ENCODE measurements at places on chromosomes 16 and 17.
A peak's percentile ranks its signal among the peaks of the same experiment; 100 is the strongest.

- no peak for DNase-seq
These were observed 8.2 kb downstream of the FAM117A start for GRCh38 chr17:49755663-49756283.

DNA sequence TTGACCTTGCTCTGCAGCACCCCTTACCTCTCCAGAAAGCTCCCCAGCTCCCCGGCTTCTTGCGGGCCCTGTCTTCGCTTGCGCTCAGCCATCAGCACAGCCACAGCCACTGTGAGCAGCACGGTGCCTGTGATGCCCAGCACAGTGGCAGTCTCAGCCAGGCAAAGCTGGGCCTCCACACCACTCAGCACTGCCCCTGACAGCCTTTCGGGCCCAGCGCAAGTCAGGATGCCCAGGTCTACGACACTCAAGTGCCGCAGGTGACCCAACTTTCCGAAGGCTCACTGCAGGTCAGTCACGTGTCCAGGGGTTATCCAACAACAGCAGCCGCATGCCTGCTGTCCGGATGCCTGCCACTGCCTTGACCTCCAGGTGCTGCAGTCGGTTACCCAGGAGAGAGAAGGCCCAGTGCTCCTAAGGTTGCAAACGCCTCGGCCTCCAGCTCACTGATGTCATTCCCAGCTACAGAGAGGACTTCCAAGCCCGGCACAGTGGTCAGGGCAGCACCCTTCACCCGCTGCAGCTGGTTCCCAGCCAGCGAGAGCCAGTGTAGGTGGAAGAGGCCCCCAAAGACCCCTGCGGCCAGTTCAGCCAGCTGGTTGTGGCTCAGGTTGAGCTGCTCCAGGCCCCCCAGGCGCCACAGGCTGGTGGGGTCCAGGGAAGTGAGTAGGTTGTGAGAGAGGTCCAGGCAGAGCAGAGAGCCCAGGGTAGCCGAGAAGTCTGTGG is 8.9 kb upstream of the TMEM101 start:
- no peak for DNase-seq

GRCh38 chr16:1188432-1189189 is 35.7 kb downstream of the CACNA1H start:
- peak; percentile 64 for DNase-seq

GRCh38 chr17:82831818-82832200 is 8.0 kb downstream of the ZNF750 start:
- DNase-seq: no peak

- DNase-seq: no peak
These were observed 219.3 kb downstream of the SPECC1 start for GRCh38 chr17:20228410-20228809.

DNA sequence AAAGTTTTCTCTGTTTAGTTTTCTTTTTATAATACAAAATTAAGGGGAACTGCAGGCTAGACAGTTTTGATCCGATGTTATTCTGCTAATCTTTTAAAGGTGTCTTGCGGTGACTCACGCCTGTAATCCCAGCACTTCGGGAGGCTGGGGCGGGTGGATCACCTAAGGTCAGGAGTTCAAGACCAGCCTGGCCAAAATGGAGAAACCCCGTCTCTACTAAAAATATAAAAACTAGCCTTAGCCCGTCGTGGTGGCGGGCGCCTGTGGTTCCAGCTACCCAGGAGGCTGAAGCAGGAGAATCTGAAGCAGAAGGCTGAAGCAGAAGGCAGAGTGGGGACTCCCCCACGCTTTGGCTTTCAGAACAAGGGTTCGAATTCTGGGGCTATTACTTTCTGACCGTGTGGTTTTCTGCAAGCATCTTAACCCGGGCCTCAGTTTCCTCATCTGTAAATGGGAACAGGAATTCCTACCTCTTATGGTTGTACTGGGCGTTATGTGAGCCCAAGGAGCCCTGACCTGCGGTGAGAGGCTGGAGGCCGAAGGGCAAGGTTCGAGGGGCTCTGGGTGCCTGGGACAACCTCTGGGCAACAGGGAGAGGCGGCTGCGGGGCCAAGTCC is 1.2 kb upstream of the KATNB1 start:
- no peak for DNase-seq

DNA sequence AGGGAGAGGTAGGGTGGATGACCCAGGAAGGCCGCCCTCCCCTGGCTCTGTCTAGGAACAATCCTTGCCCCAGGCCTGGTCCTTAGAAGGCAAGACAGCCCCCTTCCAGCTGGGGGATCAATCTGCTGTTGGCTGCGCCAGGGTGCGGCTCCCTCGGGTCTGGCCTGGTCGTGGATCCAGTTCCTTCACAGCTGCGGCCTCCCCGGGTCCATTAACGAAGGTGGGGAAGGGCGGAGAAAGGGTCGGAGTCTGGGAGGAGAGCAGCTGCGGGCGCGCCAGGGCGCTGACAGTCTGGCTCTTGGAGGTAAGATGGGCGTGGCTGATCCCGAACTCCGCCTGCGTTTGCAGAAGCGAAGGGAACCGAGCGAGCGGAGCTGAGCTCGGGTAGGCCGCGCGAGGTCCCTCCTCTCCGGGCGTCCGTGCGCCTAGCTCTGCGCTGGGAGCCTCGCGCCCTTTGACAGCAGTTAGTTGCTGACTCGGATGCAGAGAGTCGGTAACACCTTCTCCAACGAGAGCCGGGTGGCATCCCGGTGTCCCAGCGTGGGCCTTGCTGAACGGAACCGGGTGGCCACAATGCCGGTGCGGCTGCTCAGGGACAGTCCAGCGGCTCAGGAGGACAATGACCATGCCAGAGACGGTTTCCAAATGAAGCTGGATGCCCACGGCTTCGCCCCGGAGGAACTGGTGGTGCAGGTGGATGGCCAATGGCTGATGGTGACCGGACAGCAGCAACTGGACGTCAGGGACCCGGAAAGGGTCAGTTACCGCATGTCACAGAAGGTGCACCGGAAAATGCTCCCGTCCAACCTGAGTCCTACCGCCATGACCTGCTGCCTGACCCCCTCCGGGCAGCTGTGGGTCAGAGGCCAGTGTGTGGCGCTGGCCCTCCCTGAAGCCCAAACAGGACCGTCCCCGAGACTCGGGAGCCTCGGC is at the start of gene HSPB9:
Gene HSPB9 (plus strand): TSS at position 434 of the 933 bp plus-strand sequence. CDS start 47 bp downstream, at position 481.
- DNase-seq: no peak

GRCh38 chr16:57799600-57800199 is 2.6 kb downstream of the KIFC3 start:
- DNase-seq: no peak

GRCh38 chr17:77826132-77826873 is 132.2 kb upstream of the TNRC6C start:
- no peak for DNase-seq

- DNase-seq: no peak
These were observed 49.9 kb downstream of the ATP2C2 start for GRCh38 chr16:84418056-84418849.

GRCh38 chr17:66778531-66779236 is 56.2 kb upstream of the CACNG5 start:
- no peak for DNase-seq

DNA sequence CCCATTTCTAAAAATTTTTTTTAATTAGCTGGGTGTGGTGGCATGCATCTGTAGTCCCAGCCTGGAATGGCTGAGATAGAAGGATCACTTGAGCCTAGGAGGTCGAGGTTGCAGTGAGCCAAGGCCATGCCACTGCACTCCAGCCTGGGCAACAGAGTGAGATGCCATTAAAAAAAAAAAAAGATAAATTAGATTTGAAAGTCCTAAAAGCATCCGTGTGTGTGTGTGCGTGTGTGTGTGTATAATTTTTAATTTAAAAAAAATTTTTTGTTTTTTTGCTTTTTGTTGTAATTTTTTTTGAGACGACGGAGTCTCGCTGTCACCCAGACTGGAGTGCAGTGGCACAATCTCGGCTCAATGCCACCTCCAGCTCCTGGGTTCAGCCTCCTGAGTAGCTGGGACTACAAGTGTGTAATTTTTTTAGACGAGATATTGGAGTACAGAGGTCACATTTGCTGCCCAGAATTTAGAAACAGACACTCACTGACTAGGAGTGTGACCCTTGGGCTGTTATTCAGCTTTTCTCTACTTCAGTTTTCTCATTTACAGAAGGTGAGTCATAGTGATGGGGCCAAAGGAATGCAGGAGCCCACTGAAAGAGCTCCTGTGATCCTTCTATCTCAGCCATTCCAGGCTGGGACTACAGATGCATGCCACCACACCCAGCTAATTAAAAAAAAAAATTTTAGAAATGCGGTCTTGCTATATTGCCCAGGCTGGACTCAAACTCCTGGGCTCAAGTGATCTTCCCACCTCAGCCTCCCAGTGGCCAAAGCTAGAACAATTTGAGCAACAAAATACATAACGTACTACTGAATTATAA is 25.5 kb upstream of the TBX4 start:
- no peak for DNase-seq

- no peak for DNase-seq
These were observed 5.5 kb downstream of the IGSF6 start for GRCh38 chr16:21646721-21647561.

DNA sequence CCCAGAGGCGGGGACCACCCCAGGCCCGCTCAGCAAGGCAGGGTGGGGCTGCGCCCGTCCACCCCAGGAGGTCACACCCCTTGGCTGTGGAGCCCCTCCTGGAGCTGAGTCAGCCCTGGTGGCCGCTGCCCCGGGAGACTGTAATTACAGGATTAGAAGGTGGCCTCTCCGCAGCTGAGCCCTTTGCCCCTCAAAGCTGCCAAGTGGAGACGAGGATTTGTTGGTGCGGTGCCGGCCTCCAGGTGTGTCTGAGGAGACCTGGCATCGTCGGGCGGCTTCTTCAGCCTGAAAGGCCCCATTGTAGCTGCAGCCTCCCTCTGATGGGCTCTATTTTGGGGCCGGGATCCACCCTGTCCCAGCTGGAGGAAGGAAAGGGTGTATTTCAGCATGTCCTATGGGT is 22.7 kb upstream of the SPNS2 start:
- no peak for DNase-seq

- DNase-seq: no peak
These were observed 25.1 kb upstream of the MMP2 start for GRCh38 chr16:55453909-55454308.

- DNase-seq: no peak
These were observed 393 bp upstream of the PSMB10 start for GRCh38 chr16:67936880-67937605.

- no peak for DNase-seq
These were observed 221.3 kb downstream of the SEC14L1 start for GRCh38 chr17:77361986-77362620.

- peak; percentile 20 for DNase-seq
These were observed 9.9 kb upstream of the CCL5 start for GRCh38 chr17:35889818-35890773.

- peak; percentile 12 for DNase-seq
These were observed 394.5 kb upstream of the SOX9 start for GRCh38 chr17:71726341-71726740.

- DNase-seq: no peak
These were observed 488.9 kb downstream of the SHISA9 start for GRCh38 chr16:13390093-13390985.

DNA sequence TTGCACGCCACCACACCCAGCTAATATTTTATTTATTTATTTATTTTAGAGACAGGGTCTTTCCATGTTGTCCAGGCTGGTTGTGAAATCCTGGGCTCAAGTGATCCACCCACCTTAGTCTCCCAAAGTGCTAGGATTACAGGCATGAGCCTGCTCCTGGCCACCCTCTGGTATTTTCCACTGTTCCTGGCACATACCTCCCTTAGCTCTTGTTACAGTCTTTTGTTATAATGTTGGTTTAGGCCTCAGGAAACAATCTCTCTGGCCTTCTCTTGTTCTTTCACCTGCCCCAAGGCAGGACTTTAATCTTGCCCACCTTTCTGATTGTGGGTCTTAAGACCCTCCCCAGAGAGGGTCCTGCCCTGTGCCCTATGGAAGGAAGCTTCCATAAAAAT is 3.6 kb upstream of the CYTH1 start:
- DNase-seq: no peak

- DNase-seq: no peak
These were observed 17.2 kb downstream of the CASKIN2 start for GRCh38 chr17:75498039-75498725.

DNA sequence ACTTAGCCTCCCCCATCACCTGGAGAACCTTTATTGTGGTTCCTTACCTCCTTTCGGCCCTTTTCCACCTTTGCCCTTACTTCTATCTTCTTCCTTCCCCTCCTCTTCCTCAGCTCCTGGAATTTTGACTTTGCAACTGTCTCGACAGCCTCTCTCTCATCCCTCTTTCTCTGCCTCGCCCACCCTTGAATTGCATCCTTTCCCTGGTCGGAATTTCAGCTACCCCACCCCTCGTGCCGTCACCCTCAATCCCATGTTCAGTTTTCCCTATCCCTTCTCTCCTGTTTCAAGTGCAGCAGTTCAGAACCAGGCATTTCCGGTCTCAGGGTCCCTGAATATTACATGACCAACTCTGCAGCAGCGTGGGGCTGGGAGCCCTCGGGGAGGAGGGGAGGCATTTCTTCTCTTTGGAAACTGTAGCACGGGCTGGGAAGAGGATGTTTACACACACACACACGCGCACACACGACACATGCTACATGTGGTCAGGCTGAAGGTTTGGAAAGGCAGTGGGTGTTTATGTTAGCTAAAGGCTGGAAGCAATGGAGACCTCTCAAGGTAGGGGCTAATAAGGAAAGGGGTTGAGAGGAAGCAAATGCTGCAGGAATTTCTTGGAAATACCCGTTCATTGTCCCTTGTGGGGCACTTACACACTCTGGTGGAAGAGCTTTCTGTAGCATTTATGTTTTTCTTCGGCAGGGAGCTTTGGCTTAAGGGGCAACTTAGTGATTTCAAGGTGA is 971 bp downstream of the MINK1 start:
- DNase-seq: no peak

- no peak for DNase-seq
These were observed 22.3 kb upstream of the BRD7 start for GRCh38 chr16:50390914-50391716.

DNA sequence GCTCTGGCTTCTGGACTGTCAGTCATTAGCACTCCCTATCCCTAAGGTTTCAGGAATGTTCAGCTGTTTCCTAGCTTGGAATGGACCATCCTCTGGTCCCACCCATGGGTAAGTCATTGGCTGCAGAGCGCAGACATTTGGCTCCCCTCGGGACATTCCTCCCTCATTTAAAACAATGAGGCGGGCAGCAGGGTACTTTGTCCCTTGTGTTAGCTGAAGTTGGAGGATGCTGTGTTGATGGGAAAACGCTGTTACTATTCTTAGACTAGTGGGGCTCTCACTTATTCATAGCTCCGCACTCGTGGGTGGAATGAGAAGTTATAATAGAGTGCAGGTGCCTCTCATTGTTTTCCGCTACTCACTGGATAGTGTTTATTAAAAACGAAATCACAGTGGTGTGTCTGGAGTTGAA is 673.8 kb downstream of the WWOX start:
- no peak for DNase-seq

GRCh38 chr17:7266784-7267183 is 4.5 kb upstream of the CLDN7 start:
- DNase-seq: no peak

DNA sequence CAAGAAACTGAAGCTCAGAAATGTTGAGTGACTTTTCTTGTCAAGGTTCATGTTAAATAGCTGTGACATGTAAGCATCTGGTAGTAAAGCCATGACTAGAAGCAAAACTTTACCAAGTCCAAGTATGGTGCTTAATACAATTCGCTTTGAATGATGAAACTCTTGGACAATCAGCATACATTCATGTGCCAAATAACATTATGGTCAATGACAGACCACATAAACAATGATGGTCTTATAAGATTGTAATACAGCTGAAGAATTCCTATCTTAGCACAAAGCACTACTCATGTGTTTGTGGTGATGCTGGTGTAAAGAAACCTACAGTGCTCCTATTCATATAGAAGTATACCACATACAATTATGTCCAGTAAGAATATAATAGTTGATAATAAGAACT is 97.1 kb upstream of the RPRML start:
- DNase-seq: no peak

GRCh38 chr17:48102798-48103715 is 1.8 kb upstream of the CBX1 start:
- DNase-seq: no peak

GRCh38 chr16:89315271-89315670 is 97.8 kb downstream of the ZNF778 start:
- DNase-seq: no peak
